GM12892 (cell line): ENCODE measurements at places on chromosomes 13 and 19.

- no peak for DNase-seq
These were observed 18.3 kb downstream of the KCNN1 start for GRCh38 chr19:17985037-17985818.

DNA sequence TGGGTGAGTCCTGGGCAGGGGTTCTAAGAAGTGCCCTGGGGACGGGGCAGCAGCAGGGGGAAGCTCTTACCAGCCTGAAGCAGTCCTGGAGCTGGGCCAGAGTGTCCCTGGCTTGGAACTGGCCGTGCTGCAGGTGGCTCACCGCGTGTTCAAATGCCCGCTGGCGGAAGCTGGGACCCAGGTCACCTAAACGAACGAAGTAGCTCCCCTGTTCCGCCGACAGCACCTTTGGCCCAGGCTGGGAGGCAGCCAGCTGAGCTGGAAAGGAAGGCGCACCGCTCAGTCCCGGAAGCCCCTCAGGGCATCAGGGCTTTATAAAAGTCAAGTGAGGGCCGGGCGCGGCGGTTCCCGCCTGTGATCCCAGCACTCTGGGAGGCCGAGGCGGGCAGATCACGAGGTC lies 9.6 kb downstream of the PLIN4 start:
- no peak for DNase-seq

DNA sequence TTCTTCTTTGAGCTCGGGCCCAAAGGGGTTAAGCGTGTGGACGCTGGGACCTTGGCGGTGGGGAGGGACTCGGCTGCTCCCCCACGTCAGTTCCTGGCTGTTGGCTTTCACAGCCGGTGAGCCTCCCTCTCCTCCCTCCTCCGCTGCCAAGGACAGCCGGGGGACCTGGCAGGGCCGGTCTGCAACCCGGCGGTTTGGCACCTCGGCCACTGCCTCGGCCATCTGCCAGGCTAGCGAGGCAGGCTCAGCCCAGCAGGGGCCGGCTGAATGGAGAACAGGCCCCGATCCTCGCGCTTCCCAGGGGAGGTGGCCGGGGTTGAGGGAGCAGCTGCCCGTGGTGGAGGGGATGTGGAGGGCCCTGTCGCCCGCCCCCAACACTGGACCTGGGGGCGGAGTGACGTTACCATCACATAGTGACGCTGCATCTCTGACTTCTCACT lies 5.0 kb downstream of the TLE5 start:
- DNase-seq: no peak

DNA sequence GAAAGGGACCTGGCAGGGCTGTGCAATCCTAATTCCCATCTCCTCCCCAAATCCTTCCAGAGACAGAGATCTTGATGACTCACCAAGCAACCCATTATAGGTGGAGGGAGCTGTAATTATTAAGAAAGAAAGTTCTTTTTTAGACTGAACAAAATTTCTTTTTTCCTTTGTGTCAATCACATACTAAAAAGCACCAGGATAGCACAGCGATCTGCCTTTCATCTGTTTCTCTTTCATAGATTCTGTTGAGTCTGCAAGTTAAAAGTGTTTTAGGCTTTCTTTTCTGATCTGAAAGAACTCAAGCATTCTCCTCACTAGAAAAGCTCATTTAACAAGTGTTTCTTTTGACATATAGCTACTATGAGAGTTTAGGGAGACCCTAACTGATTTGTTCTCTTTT lies 222.8 kb downstream of the DCT start:
- DNase-seq: no peak

DNA sequence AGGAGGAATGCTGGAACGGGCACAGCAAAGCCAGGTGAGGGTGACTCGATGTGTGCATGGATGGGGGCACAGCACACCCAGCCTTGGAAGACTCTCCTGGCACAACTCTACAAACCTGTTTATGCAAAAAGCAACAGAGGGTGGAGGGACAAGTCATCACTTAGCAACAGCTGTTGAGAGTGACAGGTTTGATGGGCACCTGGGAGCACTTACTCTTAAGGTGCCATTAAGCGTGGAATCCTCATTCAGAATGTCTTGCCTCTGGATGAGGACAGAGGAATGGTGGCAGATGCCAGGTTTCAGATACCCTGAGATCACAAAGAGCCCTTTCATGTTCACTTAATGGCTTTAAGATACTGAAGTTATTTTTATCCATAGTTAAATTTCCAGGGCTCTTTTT lies 97.0 kb downstream of the DCT start:
- DNase-seq: no peak

DNA sequence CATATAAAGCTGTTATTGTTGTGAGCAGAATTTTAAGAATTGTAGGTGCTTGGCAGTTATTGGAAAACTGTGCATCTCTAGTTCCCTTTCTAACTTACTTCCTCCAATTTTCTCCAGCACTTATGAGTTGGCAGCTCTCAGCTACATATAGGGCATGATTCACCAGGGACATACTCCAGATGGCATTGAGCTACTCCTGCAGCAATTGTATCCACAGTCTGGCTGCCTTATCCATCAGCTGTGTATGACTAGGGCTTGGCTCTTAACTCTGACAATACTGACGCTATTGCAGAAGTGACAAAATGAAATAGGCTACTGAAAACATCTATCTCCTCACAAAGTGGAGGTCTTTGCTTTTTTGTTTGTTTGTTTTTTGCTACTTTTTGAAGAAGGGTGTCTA lies 276.7 kb downstream of the POU4F1 start:
- DNase-seq: no peak

DNA sequence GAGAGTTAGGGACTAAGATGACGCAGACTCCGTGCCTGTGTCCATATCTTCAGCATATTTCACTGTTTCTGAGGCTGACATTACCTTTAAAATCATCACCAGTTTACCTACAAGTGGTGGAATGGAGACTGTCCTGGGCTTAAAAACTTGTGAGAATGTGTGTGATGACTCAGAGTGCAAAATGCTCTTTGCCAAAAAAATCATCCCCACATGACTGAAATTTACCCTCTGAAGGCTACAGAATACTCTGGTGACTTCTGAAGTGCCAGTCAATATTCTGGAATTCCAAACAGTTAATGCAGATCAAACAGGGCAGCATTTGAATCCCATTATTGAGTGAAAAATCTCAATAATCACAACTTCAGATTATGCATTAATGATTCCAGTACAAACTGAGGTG lies 901.4 kb downstream of the EFNB2 start:
- no peak for DNase-seq

DNA sequence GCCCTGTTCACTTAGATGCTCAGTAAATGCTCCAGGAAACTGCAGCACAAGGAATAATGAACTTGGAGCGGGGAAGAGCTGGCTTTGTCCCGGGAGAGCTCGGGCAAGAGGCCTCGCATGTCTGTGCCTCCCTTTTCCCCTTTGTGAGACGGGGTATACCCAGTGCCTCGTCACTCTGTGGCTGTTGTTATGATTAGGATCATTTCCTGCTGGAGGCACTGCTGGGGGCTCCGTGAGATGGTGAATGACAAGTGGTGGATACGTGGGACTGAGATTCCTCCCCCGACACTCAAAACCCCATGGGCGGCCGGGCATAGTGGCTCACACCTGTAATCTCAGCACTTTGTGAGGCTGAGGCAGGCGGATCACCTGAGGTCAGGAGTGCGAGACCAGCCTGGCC lies 1.1 kb upstream of the PLVAP start:
- DNase-seq: no peak

DNA sequence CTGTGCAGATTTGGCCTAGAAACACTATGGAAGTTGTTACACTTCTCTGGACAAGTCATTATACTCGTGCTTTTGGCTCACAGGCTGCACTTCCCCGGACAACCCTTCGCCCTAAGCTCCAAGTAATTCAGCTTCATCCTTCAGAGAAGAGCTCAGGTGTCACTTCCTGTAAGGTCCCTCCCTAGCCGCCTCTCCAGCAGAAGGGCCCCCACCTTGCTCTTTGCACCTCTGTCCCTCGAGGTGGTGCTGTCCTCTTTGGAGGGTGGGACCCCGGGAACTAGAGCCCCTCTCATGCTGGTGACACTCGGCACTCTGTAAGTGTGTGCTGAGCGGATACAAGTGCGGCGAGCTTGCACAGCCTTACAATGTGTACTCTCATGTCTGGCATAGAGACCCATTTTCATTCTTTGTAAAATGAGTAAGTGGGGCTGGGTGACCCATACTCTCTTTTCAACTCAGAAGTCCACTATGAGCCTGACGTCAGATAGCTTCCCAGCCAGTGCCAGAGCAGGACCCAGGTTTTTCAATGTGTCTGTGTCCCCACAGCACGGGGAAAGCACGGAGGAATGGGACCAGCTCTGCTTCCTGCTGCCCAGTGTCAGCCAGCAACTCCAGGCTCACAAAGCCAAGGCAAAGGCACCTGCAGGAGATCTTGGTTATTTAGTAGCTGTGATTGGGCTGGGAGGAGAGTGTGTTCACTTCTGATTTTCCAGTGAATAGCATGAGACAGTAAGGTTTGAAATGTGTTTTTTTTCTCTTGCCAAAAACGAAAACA lies 26.9 kb downstream of the CHAMP1 start:
- no peak for DNase-seq

GRCh38 chr13:21615427-21615826 lies 11.5 kb upstream of the MICU2 start:
- no peak for DNase-seq

- DNase-seq: no peak
These were observed 821 bp downstream of the ZNF616 start for GRCh38 chr19:52138983-52139251.

DNA sequence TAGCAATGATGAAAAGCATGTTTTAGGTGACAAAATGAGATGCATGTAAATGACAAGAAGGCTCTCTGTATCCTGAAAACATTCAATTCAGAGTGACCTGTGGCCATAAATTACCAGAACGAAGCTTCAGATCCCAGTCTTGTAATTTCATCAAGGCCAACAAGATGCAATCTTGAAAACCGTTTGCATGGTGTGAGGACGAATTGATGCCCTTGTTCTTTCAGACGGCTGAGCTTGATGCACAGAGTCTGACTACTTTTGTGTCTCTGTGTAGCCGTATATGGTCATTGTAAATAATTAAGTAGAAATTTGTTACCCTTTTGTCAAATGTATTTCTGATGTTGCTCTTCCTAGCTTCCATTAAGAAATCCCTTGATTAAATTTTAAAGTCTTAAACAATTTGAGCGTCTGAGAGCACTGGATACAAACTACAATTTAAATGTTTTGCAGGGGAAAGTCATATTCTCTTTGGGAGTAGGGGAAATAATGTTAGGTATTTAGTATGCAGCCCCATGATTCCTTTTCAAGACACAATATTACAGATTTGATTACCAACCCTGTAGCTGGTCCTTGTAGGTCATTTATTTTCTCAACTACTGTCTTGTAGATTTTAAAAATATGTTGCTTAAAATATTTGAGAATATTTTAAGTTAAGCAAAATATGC lies 125.8 kb upstream of the PCDH9 start:
- no peak for DNase-seq

DNA sequence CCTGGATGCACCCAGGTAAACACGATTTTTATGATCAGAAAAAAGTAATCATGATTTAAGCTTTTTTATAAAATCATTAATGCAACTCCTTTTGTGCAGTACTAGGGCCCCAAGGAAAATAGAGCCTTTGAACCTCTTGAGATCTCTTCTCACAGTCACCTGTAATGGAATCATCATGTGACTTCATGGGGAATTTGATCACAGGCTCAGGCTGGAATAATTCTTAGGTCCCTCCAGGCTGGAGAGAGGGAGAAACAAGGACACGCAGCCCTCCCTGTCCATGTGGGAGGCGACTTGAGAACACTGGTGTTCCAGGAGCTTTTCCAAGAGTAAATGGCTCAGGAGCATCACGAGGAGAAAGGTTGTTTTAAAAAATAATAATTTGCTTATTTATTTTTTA lies 156.1 kb downstream of the NUFIP1 start:
- no peak for DNase-seq

DNA sequence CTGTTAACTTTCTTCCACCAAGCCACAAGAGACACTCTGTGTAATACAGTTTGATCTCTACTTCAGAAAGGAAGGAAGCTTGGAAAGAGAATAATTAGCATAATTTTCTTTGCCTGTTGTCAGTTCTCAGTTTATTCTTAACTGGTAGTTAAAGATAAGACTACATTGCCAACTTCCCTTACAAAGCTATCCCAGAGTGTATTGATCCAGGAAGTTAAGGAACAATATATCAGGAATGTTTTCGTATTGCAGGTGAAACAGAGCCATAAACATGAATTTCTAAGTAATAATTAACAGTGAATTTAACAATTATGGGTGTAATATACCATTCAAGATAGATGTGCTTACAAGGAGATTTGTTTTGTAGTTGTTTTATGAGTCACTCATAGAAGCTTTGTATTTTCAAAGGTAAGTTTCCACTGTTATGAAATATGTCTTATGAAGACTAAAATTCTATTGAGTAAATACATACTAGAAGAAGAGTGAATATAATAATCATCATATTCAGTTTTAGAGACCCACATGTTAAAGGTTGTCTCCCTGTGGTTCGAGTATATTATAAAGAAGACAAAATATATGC lies 88.4 kb upstream of the KLF5 start:
- DNase-seq: no peak

- DNase-seq: no peak
These were observed 1370.3 kb upstream of the SLC10A2 start for GRCh38 chr13:104436555-104436954.

- DNase-seq: no peak
These were observed at the start of gene SLITRK6 for GRCh38 chr13:85799097-85799582. TSS of gene SLITRK6 (minus strand) at chr13:85799419. CDS start at chr13:85796508, 2,911 bp downstream.

GRCh38 chr13:110392510-110393240 lies 85.6 kb downstream of the COL4A2 start:
- DNase-seq: no peak

DNA sequence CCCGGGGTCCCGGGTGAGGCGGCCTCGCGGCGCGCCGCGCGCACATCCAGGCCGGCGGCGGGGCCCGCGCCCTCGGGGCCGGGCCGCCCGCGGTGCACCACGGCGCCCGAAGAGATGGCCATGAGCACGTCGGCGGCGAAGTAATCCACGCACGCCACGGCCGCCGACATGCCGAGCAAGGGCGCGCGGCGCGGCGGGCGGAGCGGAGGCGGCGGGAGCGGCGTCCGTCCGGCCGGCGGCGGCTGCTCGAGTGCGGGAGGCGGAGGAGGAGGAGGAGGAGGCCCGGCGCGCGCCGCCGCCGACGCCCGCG lies at the start of gene KLF16:
KLF16 (minus strand) TSS at position 252 of the 310 bp plus-strand sequence; CDS start at position 170, 82 bp downstream.
- DNase-seq: no peak

DNA sequence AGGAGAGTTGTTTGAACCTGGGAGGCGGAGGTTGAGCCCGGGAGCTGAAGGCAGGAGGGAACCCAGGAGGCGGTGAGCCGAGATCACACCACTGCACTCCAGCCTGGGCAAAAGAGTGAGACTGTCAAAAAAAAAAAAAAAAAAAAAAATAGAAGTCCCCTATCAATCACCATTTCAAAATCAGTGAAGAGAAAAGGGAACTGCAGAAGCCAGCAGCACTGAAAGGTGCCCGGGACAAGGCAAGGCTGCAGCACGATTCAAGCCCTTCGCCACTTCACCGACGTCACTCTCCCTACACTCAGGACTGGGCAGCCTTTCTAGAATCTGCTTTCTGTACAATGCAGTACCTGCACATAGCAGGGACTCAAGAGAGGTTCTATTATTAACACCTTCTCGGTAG lies 21.9 kb upstream of the USP12 start:
- DNase-seq: no peak

- DNase-seq: peak; percentile 54
These were observed 4.0 kb downstream of the EBI3 start for GRCh38 chr19:4233282-4233853.
